ENCODE measurements at places on chromosomes 5 and 9.
A peak's percentile ranks its signal among the peaks of the same experiment; 100 is the strongest.

DNA sequence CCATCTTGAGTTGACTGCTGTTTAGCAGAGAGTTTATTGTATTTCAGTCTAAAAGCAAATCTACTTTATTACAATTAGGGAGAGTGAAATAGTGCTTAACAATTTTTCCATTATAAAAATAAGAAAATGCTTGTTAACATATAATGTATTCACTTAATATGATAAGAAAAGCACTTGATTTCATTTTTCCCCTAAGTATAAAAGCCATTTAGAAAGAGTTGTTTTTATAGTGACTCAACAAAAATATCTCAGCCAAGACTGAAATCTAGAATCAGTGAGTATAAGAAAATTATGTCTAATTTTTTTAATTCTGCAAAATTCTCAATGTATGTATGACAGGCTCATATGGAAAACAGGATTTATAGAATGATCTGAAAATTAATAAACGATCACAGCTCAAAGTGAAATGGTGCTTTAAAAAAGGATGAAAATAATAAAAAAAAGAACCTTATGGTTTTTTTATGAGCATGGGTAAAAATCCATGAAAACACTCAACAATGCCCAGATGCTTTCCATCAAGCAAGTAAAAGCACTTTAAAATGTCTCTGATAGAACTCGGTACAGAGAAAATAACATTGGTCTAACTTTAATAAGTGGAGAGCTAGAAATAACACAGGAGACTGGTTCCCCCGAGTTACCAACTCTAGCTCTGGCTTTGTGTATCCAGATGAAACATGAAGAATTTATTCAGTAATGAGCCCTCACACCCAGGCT, 1057.8 kb upstream of the WWC1 start:
- DNase-seq, result no peak

GRCh38 chr5:180380856-180381255, 27.7 kb upstream of the GFPT2 start:
- DNase-seq, result no peak

DNA sequence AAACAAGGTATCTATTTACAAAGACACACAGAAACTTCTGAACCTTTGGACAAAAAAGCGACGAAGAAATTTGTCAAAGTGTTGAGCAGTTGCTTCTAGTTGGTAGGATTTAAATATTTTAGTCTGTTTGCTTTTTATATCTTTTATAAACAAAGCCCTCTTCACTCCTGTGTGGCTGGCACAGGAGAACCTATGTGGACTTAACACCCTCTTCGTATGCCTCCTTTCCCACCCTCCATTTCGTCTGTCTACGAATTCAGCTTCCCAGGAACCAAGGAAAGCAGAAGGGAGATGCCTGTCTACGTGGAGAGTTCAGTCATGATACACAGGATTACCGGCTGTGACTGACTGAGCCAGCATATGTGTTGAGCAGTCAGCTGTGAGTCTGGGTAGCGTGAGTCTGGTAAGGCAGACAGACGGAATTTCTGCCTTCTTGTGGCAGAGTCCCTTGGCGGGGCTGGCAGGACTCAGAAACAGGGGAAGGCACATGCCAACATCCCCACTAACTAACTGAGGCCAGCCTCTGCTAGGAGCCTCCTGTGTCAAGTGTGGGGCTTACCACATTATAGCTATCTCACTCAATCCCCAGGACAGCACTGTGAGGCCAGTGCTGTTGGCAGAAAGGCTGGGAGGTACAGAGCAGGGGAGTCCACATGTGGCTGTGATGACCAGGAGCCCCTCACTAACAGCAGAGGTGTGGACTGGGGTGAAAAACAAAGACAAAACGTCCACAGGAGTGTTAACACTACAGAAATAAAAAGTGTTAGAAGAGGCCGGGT, 13.9 kb upstream of the ZFP62 start:
- no peak for DNase-seq

- DNase-seq, result no peak
Observed at GRCh38 chr9:33908749-33909148, 91.8 kb downstream of the UBE2R2 start.

- DNase-seq, result peak; percentile 22
Observed at GRCh38 chr5:143828710-143829109, 16.7 kb downstream of the HMHB1 start.

DNA sequence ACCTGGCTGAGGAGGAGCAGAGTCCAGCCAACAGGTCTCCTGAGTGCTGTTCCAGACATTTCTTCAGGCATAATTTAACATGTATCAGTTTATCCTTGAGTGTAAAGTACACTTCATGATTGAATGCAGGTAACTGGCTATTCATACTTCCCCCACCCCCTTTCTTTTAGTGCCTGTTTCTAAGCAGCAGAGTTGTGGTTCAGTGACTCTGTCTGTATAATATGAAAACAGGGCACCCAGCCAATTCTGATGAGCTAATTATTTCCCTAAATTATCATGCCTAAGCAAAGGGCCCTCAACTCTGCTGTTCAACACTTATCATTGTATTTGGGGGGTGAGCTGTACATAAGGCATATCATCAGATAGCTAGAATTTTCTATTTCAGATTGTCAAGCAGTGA, 51.9 kb upstream of the ZSWIM6 start:
- DNase-seq, result no peak

DNA sequence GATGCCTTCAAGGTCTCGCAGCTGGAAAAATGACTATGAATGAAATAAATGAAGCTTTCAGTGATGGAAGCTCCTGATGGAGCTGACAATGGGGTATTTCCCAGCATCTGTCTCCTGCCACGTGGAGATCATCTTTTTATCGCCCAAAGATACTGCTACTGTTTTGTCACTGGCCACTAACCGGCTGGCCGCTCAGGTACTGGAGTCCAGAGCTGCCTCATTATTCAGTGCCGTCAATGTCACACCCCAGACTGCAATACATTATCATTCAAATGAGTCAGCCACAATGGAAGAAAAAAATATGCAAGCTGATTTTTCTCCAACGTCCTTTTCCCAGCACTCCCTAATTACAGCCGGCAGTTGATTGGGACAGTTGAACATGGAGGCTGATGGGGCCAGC, 280.4 kb downstream of the ZSWIM6 start:
- DNase-seq, result no peak

GRCh38 chr9:133981958-133982681, 10.0 kb downstream of the VAV2 start:
- no peak for DNase-seq

DNA sequence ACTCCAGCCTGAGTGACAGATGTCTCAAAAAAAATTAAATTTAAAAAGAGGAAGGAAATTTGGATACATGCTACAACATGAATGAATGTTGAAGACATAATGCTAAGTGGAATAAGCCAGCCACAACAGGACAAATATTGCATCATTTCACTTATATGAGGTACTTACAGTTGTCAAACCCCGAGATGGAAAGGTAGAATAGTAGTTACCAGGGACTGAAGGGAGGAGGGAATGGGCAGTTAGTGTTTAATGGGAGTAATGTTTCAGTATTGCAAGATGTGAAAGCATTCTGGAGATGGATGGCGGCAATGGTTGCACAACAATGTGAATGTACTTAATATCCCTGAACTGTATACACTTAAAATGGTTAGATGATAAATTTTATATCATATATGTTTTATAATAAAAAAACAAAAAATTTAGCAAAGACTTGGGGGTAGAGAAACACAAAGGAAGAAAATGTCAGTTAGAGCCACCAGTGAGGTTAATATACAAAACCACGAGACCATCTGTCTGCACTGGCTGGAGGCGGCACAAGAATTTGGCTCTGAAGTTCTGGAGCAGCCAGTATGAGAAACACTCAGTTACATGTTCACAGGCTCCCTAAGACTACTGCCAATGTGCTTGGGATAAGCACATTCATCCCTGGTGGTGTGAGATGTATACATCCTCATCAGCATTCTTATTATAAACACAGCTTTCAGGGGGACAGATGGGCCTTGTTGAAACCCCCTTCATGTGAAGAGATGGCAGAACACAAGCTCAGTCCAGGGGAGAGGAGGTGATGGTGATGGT, 37.0 kb upstream of the RPS23 start:
- no peak for DNase-seq

DNA sequence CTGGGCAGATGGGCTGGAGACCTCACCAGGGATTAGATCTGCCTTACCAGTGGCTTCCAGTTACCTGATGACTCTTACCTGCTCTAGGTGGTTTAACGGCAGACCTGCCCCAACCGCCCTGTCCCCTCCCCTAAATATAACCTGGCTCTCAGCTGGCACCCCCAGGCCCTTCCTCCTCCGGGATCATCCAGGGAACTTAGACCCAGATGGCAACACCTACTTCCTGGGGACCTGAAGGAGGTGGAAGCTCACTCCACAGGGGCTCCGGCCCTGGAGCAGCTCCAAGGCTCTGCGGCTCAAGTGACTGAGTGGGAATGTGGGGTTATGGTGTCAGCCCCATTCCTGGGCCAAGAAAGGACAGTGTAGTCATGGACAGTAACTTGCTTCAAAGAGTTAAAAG, 130.4 kb downstream of the OLFM1 start:
- DNase-seq, result no peak

DNA sequence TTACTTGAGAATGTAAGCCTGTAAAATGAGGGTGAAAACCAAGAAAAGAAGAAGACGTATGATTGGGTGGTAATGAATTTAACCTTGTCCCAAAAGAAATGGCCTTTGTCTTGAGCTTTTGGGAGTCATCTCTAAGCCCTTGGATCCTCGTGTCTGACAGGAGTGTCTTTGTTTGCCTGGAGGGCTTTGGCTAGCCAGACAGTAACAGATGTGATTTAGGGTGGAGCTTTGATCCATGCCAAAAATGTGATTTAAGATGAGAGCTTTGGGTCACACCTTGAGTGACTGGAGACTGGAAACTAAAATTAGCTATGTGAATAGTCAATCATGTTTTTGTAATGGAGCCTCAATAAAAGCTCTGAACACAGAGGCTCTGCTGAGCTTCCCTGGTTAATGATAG, 25.9 kb upstream of the ZFAND5 start:
- DNase-seq, result no peak

- DNase-seq, result no peak
Observed at GRCh38 chr9:137149942-137150616, 11.1 kb downstream of the GRIN1 start.

DNA sequence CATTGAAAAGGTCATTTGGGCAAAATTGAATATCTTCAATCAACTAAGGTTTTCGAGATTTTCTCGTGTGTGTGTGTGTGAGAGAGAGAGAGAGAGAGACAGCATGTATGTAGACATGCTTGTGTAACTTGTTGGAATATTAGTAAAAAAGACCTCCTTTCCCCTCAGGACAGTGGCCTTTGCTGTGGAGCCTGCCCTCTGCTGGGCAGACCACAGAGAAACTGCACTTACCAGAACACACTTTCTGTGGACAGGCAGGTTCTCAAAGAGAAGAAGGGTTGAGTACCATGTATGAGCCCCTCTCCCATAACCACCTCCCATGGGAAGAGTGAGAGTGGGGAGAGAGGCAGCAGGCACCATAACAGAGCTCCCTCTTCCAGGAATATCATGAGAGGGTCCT, 45.6 kb downstream of the CFAP90 start:
- no peak for DNase-seq

GRCh38 chr5:139389701-139390638, at the start of gene MZB1:
TSS of gene MZB1 (minus strand) at chr5:139389913. CDS start at chr5:139389856, 57 bp downstream.
- DNase-seq, result peak; percentile 86

DNA sequence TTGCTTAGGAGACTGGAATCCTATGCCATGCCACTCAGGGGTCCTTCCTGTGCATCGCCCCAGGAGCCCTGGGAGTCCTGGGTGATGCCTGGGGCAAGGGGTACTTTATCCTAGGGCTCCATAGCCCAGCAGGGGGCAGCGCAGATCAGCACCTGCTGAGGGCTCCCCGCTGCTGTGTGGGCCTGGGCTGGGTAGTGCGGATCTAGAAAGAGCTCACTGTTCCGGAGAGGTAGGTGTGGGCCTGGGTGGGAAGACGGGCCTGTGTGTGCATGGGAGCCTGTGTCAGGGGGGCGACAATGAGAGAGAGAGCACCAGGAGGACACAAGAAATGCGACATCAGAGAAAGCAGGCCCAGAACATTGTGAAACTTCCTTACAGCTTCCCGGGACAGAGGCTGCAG, 11.4 kb upstream of the DAB2IP start:
- peak; percentile 9 for DNase-seq

GRCh38 chr5:119411361-119412278, 40.7 kb upstream of the HSD17B4 start:
- peak; percentile 84 for DNase-seq

- no peak for DNase-seq
Observed at GRCh38 chr9:128637656-128638055, 19.0 kb downstream of the DYNC2I2 start.

DNA sequence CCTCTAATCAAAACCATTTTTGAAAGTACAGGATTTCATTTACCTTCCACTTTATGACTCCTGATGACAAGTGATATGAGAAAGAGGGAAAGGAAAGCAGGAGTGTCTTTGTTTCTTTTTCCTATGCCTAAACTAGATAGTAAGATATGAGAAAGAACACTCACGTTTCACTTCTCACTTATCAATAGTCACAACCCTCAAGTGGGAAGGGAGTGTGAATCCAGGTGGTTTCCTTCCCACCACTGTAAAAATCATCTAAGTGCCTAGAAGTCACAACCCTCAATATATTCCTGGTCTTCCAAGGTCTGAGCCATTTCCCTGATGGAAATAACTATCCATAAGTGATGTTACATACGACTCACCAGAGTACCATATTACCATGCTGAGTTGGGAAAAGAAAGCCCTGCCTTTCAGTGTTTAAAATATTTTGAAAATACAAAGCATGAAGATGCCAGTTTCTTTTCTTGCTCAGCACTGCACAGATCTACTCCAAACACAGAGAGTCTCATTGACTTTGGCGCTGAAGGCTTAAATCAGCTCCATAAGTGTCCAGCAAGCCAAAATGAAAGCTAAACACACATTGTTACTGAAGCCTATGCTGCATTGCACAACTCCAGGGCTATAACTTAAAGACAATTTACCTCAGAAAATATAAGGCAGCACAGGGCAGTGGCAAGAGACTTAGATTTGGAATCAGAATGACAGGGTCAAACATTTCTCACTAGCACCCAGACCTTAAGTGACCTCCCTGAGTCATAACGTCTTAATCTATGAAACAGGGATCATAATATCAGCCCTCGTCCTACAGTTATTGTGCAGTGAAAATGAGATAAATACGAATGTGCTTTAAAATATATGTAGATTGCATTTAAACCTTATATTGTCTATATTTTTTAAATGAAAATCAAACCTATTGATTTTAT, 301.2 kb downstream of the KIAA0825 start:
- no peak for DNase-seq

GRCh38 chr5:143629871-143630659, 181.9 kb upstream of the HMHB1 start:
- DNase-seq, result no peak

DNA sequence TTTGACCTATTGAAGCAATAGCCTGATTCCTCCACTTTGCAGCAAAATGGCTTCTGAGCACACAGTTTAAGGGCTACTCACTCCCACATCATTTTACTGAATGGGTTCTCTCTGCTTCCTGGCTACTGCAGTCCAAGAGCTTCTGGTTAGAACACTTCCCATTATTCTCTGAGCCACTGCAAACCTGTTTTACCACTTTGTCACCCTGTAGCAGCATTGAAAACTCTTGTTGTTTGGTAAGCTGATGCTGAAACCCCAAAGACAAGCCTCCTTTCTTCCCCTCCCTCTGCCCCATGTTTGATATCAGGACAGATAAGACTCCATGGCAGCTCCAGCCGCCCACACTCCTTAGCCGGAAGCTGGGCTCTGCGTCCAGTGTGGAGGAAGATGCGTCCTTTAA, 84.4 kb upstream of the RARS1 start:
- DNase-seq, result no peak

All from CD4-positive, alpha-beta T cell treated with Interleukin-4 for 1 hour (primary cell).